ENCODE measurements at places on chromosomes 2 and 18. TPM values are rescaled to one million over a fixed set of nuclear protein-coding genes. Genes with fewer than 3 reads are reported as not detected.

The DSC3 gene
- total RNA-seq = 4.5 TPM

DNA sequence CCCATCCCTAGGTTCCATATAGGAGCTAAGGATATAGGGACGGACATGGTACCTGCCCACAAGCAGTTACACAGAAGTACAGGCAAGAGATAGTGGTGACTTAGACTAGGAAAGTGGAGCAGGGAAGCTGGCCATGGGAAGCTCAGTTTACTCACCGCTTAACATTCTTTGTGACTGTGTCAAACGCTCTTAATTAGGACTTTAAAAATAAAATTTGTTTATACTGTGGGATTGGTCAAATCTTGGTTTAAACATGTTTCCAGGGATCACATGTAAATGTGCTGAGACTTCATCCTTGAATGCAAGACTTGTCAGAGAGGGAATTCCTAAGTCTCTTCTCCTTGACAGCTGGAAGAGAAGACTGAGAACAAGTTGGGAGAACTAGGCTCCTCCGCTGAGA, 107.3 kb downstream of the MTCL1 start:
- no peak for DNase-seq

The RPL37A gene
- 2,873 TPM for total RNA-seq

The FEV gene
- not detected for total RNA-seq

- peak; percentile 60 for DNase-seq
These were observed 2.5 kb downstream of the CRIM1 start for GRCh38 chr2:36357847-36358659.

DNA sequence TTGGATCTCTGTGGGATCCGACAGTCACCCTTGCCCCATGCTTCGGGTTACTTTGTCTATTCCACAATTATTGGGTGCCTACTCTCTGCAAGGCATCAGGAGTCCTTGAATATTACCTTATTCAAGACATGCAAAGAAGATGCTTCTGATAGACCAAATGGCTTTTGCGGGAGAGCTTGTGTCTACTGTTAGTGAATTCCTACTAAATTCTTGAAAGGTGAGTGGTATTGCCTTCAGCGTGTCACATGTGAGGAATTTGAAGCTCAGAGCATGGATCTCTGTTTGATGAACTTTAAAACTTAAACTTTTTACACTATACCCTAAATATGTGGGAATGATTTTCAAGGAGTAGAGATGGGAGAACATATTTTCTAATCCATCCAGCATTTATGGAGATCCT, 184.4 kb downstream of the LTBP1 start:
- no peak for DNase-seq

The C2orf81 gene
- 1.7 TPM for total RNA-seq

- no peak for DNase-seq
These were observed 449.4 kb upstream of the POU3F3 start for GRCh38 chr2:104404526-104404925.

GRCh38 chr2:109384308-109385271, 229.2 kb downstream of the SEPTIN10 start:
- DNase-seq = peak; percentile 31

DNA sequence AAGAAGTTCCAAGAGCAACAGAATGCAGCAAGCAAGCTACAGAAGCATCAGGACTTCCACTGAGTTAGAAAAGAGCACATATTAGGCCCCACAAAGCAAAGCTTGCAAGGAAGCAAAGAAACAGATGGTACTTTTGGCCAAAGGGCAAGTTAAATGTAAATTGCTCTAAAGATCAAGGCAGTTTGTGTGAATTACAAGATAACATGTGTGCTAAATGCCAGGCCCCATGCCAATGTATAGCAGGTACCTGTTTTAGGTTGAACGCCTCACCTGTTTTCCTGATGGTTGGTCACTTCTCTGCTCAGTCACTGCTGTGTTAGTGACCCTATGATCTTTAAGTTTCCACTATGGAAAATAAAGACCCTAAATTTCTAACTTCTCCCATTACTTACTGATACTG, 606.5 kb upstream of the GYPC start:
- no peak for DNase-seq

DNA sequence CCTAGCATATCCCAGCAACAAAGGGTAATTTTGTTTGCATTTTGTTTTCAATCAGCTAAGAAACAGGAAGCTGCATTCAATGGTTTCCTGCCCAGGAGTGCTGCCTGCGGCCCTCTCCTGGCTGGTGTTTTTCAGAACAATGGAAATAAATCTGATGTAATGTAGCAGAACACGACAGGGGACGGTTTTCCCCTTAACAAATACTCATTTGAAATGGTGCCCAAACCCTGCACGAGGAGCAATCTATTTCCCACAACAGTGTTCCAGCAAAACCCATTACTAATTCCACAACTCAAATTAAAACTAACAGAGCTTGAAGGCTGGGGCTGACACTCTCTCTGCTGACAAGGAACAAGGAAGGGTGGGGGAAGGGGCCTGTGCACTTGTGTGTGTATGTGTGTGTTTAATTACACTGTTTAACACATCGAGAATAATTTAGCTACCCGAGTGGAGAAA, 8.7 kb downstream of the CAPN13 start:
- DNase-seq = no peak
